HT1080 (cell line): ENCODE measurements at places on chromosomes 7 and 10.

DNA sequence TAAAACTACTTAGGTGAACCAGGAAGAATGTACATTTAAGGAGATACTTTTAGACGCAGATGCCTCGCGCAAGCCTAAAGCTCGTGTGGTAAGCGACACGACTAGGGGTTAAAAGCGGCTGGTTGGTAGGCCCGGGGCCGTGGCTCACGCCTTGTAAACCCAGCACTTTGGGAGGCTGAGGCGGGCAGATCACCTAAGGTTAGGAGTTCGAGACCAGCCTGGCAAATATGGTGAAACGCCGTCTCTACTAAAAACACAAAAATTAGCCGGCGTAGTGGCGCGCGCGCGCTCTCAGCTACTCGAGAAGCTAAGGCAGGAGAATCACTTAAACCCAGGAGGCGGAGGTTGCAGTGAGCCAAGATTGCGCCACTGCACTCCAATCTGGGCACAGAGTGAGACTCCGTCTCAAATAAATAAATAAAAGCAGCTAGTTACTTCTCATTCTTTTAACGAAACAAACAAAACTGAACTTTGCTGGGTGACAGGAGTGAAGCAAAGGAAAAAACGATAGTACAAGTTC, 879 bp downstream of the NUDT5 start:
- peak; percentile 26 for DNase-seq

GRCh38 chr7:75621124-75621523, 117.6 kb downstream of the HIP1 start:
- DNase-seq = no peak

- peak; percentile 65 for DNase-seq
These were observed 78.6 kb upstream of the GLI3 start for GRCh38 chr7:42315631-42316030.

DNA sequence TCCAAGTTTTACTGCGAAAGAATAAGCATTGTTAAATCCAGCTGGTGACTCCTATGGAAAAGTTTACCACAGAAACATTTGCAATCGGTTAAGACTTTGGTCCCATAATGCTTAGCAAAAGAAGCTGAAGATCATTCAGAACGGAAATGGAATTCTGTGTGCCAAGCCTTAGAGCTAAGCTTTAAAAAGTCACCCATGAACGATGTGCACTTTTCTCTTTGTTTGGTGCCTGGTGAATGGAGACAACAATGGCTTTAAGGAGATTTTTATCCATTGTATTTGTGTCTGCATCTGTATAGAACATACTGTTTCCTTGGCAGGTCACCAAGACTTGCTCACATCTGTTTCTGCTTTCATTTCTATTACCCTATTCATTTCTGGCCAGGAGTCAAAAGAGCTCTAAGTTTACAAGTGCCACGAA, 26.3 kb upstream of the COL1A2 start:
- DNase-seq = peak; percentile 34

- DNase-seq = peak; percentile 49
These were observed 386.2 kb downstream of the KCNMA1 start for GRCh38 chr10:77251297-77252013.
